Right cardiac atrium (tissue), 5 donors: ENCODE measurements at places on chromosomes 6 and 20. TPM values are rescaled to one million over a fixed set of nuclear protein-coding genes. Genes with fewer than 3 reads are reported as not detected.

The RGS17 gene
- 0.07 TPM for polyA plus RNA-seq

The AMD1 gene
- 49.9 TPM for polyA plus RNA-seq

The FANCE gene
- 2.0 TPM for polyA plus RNA-seq

The FBXL4 gene
- polyA plus RNA-seq, result 7.7 TPM
